ENCODE measurements at places on chromosomes 3 and 15.

DNA sequence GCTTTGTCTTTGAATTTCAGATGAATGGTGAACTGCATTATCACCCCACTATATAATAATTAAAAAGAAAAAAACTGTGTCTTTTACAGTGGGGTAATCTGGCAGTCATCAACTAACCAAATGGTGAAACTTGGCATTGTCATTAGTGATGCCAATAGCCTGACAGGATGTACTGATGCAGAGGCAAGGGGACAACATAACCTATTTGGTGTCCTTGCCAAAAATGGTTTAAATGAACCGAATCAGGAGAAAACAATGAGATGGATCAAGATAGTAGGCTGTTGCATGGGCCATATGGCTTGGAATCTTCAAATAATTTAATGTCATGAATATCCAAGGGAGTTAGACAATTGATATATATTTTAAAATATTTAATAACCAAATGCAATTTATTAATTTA is 738.7 kb downstream of the FHIT start:
- no peak for DNase-seq

DNA sequence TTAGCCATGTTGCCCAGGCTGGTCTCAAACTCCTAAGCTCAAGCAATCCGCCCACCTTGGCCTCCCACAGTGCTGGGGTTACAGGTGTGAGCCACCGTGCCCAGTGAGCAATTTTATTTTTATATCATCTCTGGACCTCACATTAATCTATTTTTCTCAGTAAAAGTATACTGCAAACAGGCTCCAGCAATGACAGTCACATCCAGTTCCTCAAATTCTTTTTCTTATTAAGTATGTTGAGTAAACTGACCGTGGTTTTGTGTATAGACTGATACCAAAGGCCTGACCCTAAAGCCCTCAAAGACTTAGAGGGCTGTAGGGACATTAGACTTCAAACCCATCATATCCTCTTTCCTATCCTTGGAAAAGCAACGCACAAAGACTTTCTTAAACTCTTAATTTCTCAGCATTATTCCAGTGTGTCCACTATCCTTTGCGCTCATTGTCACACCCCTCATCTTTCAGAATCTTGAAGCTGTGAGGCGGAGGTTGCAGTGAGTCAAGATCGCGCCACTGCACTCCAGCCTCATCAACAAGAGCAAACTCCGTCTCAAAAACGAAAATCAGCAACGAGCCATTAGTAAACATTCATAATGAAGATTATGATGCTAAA is 2.0 kb downstream of the NGLY1 start:
- DNase-seq, result no peak

GRCh38 chr3:61358364-61358763 is 107.1 kb upstream of the FHIT start:
- DNase-seq, result no peak

DNA sequence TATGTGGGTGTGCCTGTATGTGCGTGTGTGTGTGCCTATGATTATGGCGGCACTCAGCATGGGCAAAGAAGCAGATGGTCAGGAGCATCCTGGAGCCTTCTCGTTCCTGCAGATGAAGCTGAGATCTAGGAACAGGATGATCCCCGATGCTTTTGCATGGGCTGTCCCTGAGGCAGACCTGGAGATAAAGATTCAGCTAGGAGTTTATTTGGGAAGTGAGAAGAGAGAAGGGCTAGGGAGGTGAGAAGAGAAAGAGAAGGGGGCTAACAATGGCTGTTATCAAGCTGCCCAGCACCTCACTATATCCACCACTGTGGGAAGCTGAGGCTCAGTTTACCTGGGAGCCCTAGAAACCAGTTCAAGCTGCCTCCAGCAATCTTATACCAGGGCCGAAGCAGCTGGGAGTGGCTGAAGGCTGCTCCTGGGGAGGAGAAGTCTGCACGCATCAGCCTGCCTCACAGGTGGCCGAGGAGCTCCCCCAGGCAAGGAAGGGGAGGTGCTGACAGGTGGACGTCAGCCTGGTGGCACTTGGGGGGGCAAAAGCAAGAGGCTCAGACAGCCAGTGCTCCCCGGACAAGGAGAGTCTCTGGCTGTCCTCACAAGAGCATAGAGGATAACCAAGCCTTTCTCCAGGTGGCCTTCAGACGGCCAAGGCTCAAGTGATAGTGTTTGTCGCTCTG is 94.0 kb upstream of the IQSEC1 start:
- no peak for DNase-seq

DNA sequence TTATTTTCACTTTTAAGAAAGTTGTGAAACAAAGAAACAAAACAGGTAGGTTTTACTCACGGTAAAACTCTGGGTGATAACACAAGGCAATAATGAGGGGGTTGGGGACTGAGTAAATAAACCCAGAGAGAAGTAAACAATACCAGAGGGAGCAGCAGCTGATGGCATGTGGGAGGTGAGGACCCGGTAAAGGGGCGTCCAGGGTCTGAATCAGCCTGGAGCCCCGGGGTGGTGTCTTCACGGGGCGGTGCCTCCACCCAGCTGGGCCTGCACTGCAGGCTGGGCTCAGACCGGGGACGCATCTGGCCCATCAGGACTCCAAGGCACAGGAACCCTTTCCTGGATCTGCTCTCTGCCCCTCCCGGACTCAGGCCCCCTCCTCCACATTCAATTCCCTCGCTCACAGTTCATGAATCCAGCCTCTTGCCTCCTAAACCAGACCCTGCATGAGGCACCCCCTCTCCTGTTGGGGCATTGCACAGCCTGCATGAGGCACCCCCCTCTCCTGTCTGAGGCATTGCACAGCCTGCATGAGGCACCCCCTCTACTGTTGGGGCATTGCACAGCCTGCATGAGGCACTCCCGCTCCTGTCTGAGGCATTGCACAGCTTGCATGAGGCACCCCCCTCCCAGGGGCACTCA is 73.9 kb upstream of the MFGE8 start:
- no peak for DNase-seq

DNA sequence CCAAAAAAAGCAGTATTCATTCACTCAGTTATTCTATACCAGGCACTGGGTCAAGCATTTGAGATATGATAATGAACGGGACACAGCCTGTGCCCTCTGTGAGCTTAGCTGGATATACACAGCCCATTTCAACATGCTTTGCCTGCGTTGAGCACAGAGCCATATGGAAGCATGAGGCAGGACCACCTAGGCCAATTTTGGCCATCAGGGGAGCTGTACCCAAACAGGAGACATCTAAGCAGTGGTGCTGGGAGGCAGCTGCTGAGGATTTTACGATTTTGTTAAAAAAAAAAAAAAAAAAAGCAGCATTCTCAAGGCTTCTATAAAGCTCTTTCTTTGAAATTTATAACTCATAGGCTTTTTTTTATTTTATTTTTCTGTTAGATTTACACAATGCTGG is 87.2 kb upstream of the SLC2A2 start:
- no peak for DNase-seq

- DNase-seq, result no peak
Observed at GRCh38 chr3:151003029-151003767, 30.7 kb upstream of the CLRN1 start.

GRCh38 chr3:119913021-119913420 is 131.1 kb downstream of the NR1I2 start:
- peak; percentile 62 for DNase-seq
